ENCODE measurements at places on chromosomes 1 and 21. TPM values are rescaled to one million over a fixed set of nuclear protein-coding genes. Genes with fewer than 3 reads are reported as not detected.

- DNase-seq = no peak
Measured at GRCh38 chr21:18006691-18007090, 187.5 kb upstream of the C21orf91 start.

SASS6 gene
- total RNA-seq = 1.9 TPM

DNA sequence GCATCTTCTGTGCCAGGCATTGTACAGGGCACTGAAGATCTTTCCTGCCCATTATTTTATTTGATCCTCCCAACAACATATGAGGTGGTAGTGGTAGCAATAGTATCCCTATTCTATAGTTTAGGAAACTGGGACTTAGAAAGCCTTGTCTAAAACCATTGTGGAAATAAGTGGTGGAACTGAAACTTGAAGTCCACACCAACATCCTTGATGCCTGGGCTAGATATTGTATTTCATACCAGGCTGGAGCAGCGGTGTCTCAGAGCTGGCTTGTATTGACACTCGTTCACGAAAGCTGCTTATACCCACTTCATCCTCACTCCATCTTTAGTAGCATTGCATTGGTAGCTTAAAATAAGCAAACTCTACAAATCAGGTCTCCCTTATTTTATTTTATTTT, 9.7 kb upstream of the CTSS start:
- no peak for DNase-seq

TSPAN2 gene
- 0.91 TPM for total RNA-seq

- DNase-seq = no peak
Measured at GRCh38 chr1:2493691-2494322, 17.7 kb downstream of the PLCH2 start.

DNA sequence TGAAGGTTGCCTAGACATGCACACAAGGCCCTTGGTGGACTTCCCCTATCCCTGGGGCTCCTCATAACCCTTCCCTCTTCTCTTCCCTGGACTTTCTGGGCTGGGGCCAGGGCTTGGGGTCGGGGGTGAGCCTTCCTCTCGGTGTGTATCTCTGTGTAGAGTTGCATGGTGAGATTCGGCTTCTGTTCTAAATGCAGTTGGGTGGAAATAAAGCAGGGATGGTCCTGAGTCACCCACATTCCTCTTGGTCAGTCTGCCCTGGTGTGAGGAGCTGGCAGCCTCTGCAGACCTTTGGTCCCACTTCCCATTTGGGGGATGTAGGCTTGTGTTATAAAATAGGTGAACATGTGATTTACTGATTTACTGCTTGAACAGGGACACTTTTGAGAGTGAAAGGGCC, 38.0 kb downstream of the ADARB1 start:
- no peak for DNase-seq

SIKE1 gene
- total RNA-seq = 47.8 TPM

DNA sequence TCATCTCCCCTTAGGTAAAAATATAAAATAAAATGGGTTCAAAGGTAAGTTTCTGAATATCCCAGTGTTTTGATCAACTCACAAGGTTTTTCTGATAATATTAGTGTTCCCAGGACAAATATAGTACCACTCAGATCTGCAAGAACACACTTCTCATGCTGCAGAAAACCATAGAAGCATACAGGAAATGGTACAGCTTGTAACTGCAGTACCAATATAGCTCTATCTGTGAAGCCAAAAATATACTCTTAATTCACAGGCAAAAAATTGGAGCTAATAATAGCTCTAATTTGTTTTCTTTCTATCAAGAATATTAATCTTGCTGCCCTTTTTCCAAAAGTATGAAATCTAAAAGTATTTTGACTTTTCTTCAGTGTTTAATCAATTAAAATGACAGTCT, 13.2 kb downstream of the VPS45 start:
- no peak for DNase-seq
